IMR-90 (cell line): ENCODE measurements at places on chromosomes 1 and 21.

DNA sequence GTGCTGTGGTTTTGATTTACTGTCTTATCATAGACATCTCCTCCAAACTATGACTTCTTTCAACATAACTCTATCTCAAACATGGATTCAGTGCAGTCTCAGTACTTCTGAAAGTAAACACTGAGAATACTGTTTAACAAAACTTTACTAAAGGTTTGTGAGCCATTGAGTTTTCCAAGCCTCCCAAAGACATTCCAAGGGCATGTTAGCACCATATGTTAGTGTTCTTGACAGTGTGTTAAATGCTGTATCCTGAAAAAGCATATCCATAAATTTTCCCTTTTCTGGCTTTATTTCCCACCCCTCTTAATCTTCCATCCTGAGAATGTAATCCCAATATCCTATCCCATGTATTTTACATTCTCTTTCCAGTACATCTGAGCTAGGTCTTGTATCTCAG is 446.8 kb upstream of the CXADR start:
- no peak for DNase-seq

GRCh38 chr1:214289574-214290272 is 8.8 kb downstream of the SMYD2 start:
- DNase-seq = no peak

DNA sequence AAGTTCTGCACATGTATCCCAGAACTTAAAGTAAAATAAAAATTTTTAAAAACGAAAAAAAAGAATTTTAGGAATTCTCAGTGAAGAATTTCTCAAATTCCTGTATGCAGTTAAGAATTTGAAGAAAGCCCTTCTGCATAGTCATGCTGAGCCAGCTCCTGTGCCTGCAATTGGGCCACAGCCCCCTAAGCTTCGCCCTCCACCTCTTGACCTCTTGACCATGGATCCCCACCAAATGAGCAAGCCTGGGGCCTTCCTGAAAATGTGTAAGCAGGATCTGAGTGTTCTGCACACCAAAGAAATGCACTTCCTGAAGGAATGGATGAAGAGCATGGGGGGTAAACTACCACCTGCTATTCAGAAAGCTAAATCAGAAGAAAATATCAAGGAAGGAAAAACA is 52.0 kb downstream of the NBPF6 start:
- no peak for DNase-seq

GRCh38 chr1:100642826-100643225 is 76.7 kb upstream of the VCAM1 start:
- DNase-seq = no peak

DNA sequence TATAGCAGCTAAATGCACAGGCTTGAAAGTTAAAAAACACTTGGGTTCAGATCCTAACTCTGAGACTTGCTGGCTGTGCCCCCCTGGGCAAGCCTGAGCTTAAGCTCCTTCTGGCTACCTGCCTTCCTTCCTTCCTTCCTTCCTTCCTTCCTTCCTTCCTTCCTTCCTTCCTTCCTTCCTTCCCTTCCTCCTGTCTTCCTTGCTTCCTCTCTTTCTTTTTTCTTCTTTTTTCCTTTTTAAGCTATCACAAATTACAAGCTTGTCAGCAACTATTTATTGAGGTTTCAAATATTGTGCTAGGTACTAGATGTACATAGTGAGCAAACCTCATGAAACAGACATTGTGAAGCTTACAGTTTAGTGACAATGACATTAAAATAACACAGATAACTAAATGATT is 15.1 kb downstream of the SGIP1 start:
- DNase-seq = no peak

DNA sequence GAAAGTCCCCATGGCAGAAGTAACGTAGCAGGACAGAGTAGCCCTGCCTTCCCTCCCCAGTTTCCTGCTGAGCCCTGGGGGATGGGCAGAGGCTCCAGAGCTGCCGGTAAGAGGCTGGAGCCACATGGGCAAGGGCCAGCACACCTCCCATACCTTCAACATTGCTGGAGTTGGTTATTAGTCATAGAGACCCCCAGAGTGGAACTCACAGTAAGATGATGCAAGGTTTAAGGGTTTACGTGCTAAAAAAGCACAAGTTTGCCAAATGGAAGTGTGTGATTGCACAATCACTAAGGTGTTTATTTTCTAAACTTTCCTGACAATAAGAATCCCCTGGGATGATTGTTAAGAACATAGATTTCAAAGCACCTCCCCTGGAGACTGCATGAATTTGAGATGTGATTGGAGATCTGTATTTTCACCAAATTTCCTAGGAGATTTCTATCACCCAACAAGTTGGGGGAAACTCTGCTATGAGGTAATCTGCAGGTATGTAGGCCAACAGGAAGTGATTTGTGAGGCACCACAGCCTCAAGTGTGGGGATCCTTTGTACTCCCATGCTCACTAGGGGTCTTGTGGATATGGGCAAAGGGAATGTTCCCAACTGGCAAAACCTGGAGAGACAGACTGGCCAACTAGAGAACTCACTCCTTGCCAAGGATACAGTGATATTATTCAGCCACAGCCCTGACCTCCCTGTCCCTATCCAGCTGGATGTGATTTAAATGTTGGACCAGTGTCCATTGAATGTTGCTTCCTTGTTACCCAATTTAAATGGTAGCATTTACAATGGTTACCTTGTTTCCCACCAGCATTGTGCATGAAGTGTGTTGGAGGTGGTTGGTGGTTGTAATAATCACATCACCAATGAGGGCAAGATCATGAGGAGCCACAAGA is 37.1 kb upstream of the CSF1 start:
- peak; percentile 29 for DNase-seq

GRCh38 chr1:74415935-74416334 is 96.5 kb downstream of the LRRC53 start:
- no peak for DNase-seq

GRCh38 chr1:221740993-221741702 is 741 bp downstream of the DUSP10 start:
- peak; percentile 46 for DNase-seq
